ENCODE measurements at places on chromosomes 12 and 14.

DNA sequence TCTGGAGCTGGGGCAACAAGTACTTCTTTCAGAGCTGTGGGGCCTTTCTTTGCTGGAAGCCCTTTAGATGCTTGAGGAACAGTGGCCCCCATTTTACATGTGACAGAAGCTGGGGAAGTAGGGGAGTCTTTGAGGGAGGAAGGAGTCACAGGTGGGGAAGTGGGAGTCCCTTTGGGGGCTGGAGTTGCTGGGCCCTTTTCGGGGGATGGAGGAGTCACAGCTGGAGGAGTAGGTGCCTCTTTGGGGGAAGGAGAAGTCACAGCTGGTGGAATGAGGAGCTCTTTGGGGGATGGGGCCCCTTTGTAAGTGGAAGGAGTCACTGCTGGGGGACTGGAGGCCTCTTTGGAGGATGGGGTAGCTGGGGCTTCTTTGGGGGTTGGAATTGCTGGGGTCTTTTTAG lies 8.6 kb downstream of the NACA start:
- no peak for DNase-seq

- DNase-seq, result no peak
These were observed 11.4 kb upstream of the DLK1 start for GRCh38 chr14:100715332-100715731.

- DNase-seq, result no peak
These were observed 214.7 kb downstream of the CPNE8 start for GRCh38 chr12:38690646-38691045.

GRCh38 chr12:5976711-5977110 lies 31.7 kb upstream of the ANO2 start:
- DNase-seq, result no peak

DNA sequence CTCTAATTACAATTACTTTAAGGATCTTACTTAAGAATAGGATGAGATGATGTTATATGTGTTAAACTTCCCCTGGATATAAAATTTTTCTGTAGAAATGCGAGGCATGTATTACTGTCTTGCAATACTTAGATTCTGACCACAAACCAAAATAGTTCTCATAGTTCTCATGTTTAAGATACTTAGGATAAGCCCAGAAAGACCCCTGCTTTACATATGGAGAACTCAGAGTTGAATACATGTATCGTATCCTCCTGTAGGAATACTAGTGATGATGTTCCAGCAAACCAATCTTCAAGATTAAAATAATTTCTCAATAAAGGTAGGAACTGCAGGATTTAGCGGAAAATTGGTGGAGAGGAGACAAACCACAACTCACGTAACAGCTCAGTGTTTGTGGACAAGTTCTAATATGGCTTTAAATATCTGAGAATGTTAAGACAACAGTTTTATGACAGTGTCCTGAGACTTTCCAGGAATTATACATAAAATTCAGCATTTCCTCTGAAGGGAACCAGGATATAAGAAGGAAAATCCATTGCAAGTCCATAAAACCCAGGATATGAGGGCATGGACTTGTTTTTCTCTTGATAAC lies 114.7 kb upstream of the CRY1 start:
- no peak for DNase-seq

- DNase-seq, result no peak
These were observed 444.0 kb downstream of the CCER1 start for GRCh38 chr12:90510948-90511347.

All from urothelium cell line (cell line).